ENCODE measurements at places on chromosomes 5 and 9. TPM values are rescaled to one million over a fixed set of nuclear protein-coding genes. Genes with fewer than 3 reads are reported as not detected.
A peak's percentile ranks its signal among the peaks of the same experiment; 100 is the strongest.

- no peaks in the 10 kb centered on the region for H3K4me1 ChIP-seq
- H3K27me3 ChIP-seq: no peaks in the 10 kb centered on the region
- no peak for DNase-seq
- H3K4me3 ChIP-seq: no peak overlapping the region
- H3K27ac ChIP-seq: no peak overlapping the region
These were observed 8.4 kb downstream of the IRX4 start for GRCh38 chr5:1874348-1874747.

DNA sequence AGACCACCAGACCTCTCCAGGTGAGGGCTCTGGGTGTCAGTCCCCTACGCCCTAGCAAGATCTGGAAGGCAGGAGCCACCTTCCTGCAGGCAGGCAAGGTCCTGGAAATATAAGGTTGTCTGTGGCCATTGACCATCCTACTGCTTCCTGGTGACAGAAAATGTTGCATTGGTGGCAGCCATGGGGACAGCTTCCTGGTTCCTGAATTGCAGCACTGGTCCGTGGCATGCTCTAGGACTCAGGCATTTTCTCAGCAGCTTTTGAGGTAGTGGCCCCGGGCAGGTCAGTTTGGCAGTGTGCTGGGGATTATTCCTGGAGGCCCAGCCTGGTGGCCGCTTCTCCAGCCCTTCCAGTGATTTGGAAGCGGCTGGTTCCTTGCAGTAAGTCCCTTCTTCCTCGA is 36.6 kb upstream of the KCNMB1 start:
- no peak for DNase-seq
- peaks cover 7% of the 10 kb centered on the region for H3K27me3 ChIP-seq
- no peaks in the 10 kb centered on the region for H3K4me1 ChIP-seq
- no peak overlapping the region for H3K4me3 ChIP-seq
- H3K36me3 ChIP-seq: no peaks in the 10 kb centered on the region

DNA sequence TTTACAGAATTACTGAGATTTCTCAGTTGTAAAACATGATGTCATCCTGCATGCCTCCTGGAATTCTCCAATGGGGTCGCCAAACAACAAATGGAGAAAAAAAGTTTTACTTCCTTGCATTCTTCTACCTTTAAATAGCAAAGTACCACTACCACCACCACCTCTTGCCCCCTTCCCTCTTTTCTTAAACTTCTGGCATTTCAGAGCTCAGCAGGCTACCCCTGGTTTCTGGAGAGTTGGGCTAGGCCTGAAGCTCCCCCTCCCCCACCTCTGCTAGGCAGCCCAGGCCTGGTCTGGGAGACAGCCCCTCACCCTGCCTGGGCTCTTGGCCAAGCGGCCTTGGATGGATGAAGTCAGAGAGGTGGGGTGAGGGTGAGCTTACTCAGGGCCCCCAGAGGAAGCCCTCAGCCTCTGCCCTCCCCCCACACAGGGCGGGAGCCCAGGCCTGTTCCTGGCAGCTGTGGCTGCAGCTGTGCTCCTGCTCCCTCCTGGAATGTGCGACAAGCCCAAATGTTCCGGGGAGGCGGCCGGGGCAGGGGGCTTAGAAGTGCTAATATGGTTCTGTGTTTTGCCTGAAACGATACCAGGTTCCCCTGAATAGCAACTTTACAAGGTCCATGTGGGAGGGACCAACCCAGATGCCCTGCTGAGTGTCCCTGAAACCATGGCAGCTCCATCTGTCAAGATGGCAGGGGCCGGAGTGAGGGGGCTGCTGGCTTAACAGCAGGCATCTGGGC is 6.0 kb upstream of the CCIN start:
- H3K27me3 ChIP-seq: no peaks in the 10 kb centered on the region
- peak overlapping the region; percentile 48 for H3K27ac ChIP-seq

BRIX1 gene
- total RNA-seq: 81.5 TPM

PSAT1 gene
- 24.7 TPM for total RNA-seq

DNA sequence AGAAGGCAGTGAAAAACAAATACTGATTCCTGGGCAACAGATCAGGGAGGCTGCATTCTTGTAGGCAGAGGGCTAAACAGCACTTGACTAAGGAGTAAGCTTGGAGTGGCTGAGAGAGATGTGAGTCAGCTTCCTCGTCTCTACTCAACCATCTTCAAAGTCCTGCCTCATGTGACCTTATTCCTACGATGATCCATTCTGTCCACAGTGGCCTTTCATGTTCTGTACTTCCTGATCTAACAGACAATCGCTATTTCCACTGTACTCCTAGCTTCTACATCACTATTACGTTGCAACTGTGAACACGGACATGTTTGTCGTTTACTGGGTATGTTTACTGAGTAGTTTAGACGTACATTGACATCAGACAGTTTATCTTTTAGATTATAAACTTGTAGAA is 365.4 kb downstream of the ARL15 start:
- H3K27ac ChIP-seq: no peak overlapping the region
- no peak for DNase-seq
- no peaks in the 10 kb centered on the region for H3K36me3 ChIP-seq
- H3K4me1 ChIP-seq: 0 out of 2 replicates have a peak, but pooled peaks cover 5% of the 10 kb centered on the region

DNA sequence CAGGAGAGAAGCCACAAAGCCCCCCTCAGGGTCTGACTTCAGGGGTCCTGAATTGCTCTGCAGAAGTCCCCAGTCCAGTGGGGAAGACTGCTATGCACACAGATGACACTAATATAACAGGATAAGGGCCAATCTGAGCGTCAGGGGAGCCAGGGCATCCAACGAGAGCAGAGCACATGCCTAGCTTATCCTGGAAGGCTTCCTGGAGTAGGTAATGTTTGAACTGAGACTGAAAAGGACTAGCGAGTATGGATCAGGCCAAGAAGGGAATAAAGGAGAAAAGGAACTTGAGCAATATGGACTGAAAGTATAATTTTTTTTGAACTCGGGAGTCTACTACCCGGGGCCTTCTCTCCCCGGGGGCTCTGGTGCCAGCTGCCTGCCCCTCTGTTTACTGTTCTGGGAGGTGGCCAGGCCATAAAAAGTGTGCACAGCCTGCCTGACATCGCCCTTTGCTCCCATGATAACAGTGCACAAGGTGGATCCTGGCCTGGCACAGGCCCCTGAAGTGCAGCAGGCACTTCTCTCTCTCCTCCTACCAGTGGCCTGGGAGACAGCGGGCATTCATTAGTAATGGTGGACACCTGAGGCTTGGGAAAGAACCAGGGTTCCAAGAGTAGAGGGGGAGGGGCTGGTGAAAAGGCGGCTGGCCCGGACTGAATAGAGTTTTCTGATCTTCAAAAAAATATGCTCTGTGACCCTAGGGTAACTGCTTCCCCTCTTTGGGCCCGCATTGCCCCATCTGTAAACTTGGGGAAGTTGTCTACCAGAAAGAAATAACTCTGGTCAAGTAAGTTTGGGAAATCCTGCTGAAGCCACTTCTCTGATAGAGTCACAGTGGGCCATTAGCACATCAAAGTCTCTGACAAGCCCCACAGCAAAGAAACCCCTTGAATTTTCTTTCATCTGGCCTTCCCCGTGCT is 4.6 kb upstream of the SLC6A7 start:
- no peak for DNase-seq
- peaks cover 24% of the 10 kb centered on the region for H3K4me1 ChIP-seq
- H3K36me3 ChIP-seq: no peaks in the 10 kb centered on the region
- peaks cover 7% of the 10 kb centered on the region for H3K27me3 ChIP-seq
- H3K27ac ChIP-seq: no peak overlapping the region

GRCh38 chr5:9329125-9329524 is 216.8 kb downstream of the SEMA5A start:
- no peak overlapping the region for H3K27ac ChIP-seq
- DNase-seq: no peak
- H3K36me3 ChIP-seq: no peaks in the 10 kb centered on the region
- H3K4me3 ChIP-seq: no peak overlapping the region
- H3K27me3 ChIP-seq: no peaks in the 10 kb centered on the region
- no peaks in the 10 kb centered on the region for H3K4me1 ChIP-seq

DNA sequence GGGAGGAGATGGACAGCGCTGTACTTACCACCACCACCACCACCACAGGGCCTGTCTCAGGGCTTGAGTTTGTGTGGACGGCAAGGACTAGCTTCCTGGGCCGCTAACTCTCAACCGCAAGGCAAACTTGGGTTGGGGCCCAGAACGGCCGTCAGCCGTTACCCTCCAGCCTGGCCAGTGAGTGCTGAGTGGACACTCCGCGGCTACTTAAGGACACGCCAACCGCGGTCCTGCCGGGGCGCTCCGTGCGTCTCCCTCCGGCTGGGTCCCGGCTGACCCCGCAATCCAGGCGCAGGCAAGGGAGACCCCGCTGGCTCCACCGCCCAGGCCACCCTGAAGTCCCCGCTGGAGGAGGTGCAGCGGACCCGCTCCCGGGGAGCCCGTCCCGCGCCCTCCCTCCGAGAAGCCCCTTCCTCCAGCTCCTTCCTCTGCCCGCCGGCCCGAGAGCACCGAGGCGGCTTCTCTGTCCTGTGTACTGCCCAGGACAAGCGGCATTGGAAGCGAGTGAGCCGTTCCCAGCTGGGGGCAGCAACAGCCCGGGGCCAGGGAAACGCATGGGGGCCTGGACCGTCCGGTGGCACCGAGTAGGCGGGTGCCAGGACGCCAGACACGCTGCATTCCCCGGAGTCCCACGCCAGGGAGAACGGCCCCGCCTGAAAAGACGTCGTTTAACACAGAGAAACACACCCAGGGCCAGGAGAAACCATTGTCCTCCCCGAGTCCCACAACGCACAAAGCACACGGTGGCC is 46.6 kb downstream of the HABP4 start:
- H3K4me3 ChIP-seq: no peak overlapping the region
- H3K27me3 ChIP-seq: no peaks in the 10 kb centered on the region
- no peak overlapping the region for H3K27ac ChIP-seq
- peaks cover 4% of the 10 kb centered on the region for H3K4me1 ChIP-seq

DNA sequence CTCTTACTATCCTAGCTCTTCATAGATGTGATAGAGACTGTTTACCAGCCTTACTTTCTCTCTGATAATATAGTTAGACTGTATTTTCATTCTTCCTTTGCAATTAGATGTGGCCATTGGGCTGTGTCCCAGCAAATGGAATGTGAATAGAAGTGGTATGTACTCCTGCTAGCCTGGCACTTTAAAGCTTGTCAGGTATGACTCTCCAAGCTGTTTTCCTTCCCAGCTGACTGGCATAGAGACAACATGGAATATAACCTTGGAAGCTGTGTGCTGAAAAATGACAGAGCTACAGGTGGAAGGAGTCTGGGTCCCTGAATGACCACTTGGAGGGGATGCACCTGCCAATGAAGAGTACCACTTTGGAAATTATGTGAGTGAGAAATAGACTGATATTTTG is 116.2 kb downstream of the DIRAS2 start:
- no peaks in the 10 kb centered on the region for H3K36me3 ChIP-seq

GRCh38 chr9:18330401-18331309 is 143.3 kb upstream of the ADAMTSL1 start:
- H3K4me1 ChIP-seq: no peaks in the 10 kb centered on the region
- no peaks in the 10 kb centered on the region for H3K36me3 ChIP-seq
- H3K27me3 ChIP-seq: no peaks in the 10 kb centered on the region
- no peak overlapping the region for H3K27ac ChIP-seq
- H3K4me3 ChIP-seq: no peak overlapping the region

- H3K4me3 ChIP-seq: no peak overlapping the region
- H3K4me1 ChIP-seq: no peaks in the 10 kb centered on the region
- H3K27ac ChIP-seq: no peak overlapping the region
- no peaks in the 10 kb centered on the region for H3K36me3 ChIP-seq
- DNase-seq: no peak
These were observed 241.6 kb upstream of the RORB start for GRCh38 chr9:74255489-74255984.

GPSM1 gene
- total RNA-seq: 63.0 TPM

THOC3 gene
- total RNA-seq: 79.5 TPM

DNA sequence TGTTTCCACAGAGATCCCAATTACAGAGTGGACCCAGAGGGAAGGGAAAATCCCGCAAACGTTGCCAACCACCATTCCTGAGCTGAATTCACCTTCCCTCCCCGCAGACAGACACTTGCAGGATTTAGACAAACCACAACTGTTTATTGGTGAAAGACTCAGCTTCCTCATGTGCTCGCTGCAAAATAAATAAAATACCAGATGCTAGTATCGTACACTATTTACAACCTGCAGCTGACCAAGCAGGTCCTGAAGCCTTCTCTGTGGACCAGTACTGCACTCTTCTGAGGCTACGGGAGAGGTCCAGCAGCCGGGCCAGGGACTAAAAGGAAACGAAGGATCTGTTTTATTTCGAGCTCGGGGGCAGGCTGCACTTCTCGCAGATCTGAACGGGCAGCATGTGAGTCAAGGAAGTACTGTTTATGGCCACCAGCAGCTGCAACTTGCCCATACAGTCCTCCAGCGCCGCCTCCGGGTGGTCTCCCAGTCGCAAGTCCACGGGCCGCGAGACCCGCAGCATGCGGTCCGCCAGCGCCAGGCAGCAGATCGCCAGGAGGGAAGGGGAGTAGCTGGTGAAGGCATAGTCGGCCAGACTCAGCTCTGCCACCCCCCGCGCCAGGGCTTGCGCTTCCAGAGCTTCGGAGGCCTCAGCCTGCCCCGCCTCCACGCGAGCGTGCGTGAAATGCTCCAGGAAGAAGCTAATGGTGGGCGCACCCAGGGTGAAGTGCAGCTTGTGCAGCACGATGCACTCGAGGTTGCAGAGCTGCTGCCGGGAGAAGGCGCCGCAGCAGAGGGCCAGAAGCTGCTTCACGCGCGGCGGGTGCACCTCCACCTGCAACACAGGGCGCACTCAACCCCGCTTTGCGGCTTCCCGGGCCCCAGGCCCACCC is 2.1 kb downstream of the CCNO start:
- peaks cover 35% of the 10 kb centered on the region for H3K4me1 ChIP-seq
- H3K27me3 ChIP-seq: no peaks in the 10 kb centered on the region
- DNase-seq: no peak
- no peak overlapping the region for H3K4me3 ChIP-seq
- H3K36me3 ChIP-seq: no peaks in the 10 kb centered on the region

DNA sequence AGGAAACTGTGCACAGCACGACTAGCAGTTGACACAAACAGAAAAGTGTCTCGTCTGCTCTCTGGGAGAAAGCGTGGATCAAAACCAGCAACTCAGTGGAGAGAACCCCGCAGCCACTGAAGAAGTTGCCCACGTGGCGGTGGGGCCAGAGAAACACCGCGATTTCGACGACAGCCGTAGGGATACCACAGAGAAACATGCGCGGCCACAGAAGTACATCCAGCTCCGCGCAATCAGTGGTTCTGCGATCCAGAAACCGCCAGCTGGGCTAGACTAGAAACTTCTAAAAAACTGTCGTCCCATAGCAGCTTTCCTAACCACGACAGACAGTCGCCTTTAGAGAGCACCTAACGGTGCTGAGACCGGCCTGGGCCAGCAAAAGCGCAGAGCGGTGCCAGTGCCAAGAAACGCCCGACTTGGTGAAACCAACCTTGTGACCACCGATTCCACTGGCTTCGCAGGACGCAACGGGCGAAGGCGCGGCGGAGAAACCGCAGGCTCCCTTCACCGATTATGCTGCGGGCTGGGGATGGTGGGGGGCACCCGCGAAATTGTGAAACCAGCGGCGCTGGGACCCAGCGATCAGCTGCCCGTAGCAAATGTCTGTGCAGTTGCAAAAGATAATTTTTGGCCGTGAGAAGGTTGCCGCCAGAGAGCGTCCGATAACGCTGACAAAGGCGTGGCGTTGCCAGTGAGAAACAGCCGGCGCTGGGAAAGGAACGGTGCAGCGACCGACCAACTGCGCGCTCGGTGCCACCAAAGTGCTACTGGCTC is 2.7 kb upstream of the ANXA2R start:
- H3K27me3 ChIP-seq: no peaks in the 10 kb centered on the region
- peak overlapping the region; percentile 61 for H3K4me3 ChIP-seq
- peak; percentile 88 for DNase-seq
- peaks cover 2% of the 10 kb centered on the region for H3K36me3 ChIP-seq
- peak overlapping the region; percentile 92 for H3K27ac ChIP-seq

GRCh38 chr9:136233411-136233810 is 12.2 kb downstream of the QSOX2 start:
- DNase-seq: no peak
- peaks cover 37% of the 10 kb centered on the region for H3K4me1 ChIP-seq
- H3K27ac ChIP-seq: no peak overlapping the region
- H3K36me3 ChIP-seq: no peaks in the 10 kb centered on the region
- no peak overlapping the region for H3K4me3 ChIP-seq
- no peaks in the 10 kb centered on the region for H3K27me3 ChIP-seq
